ENCODE measurements at places on chromosomes 4 and X.

DNA sequence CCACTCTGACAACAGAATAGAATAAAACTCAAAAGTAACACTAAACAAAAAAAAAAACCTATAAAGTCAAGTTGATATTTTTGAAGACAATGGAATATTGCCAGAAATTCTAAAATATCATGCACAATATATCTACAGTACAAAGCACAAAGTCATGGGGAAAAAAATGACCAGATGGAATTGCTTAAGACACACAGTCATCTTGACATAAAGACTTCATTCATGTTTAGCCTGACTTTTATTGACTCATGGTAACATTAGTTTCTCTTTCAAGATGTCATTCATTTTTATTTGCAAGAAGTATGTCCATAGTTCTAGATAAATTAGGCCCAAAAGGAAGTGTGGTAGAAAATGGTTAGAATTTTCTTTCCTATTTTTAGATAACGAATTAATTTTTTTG lies 259.1 kb downstream of the CAMK2D start:
- peak; percentile 68 for DNase-seq

- peak; percentile 82 for DNase-seq
Measured at GRCh38 chr4:71456841-71457240, 118.0 kb downstream of the SLC4A4 start.

- no peak for DNase-seq
Measured at GRCh38 chr4:86896596-86896995, 4.4 kb upstream of the C4orf36 start.

DNA sequence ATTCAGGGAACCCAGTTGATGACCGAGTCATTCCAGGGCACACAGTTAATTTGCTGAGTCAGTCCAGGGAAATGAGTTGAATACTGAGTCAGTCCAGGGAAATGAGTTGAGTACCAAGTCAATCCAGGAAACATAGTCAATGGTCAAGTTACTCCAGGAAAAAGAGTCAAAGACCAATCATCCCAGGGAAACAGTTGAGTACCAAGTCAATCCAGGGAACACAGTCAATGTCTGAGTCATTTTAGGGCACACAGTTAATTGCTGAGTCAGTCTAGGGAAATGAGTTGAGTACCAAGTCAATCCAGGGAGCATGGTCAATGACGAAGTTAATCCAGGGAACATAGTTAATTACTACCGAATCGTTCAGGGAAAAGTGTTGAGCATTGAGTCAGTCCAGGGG lies 754.4 kb downstream of the NLGN4X start:
- DNase-seq, result no peak

DNA sequence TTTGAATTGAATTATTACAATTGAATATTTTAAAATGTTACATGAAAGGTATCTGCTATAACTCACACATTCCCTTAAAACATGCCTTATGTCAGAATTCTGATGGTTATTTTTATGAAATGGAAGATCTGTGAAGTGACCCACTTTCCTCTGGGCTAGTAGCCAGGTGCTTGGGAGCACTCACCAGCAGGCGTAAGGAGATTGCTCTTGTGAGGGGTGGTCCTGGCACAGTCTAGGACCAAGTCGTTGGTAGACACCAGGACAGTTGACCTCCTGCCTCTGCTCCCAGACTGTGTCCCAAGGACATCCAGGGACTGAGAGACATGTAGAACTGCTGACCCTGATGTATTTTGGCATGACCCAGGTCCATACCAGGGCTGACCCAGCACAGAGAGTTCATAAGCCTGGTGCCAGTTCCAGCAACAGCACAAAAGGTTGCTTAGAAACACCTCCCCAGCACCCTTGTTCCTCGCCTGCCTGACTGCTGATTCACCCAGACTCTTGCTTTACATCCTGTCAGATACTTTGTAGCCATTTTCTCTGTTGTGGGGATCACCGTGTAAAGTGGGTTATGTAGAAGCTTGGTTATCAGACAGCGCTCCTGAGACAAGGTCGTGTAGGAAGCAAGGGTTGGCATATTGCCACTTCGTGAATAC lies 48.5 kb downstream of the NELFA start:
- no peak for DNase-seq

- no peak for DNase-seq
Measured at GRCh38 chr4:167842487-167842886, 249.8 kb upstream of the ANXA10 start.

DNA sequence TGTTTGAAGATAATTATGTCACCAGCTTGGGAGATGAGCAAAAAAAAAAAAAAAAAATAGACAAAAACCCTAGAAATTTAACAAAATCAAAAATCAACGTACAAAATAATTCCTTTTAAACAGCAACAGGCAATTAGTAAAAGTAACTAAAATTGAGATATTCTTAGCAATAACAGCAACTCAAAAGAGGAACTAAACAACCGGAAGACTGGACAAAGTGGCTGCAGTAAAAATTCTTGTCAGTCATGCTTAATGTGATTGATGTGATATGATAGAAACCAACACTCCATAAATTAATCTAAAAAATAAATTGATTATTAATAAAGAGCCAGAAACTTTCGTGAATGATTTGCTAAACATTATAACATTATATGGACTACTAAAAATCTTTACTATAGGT lies 1534.6 kb upstream of the AGA start:
- no peak for DNase-seq

DNA sequence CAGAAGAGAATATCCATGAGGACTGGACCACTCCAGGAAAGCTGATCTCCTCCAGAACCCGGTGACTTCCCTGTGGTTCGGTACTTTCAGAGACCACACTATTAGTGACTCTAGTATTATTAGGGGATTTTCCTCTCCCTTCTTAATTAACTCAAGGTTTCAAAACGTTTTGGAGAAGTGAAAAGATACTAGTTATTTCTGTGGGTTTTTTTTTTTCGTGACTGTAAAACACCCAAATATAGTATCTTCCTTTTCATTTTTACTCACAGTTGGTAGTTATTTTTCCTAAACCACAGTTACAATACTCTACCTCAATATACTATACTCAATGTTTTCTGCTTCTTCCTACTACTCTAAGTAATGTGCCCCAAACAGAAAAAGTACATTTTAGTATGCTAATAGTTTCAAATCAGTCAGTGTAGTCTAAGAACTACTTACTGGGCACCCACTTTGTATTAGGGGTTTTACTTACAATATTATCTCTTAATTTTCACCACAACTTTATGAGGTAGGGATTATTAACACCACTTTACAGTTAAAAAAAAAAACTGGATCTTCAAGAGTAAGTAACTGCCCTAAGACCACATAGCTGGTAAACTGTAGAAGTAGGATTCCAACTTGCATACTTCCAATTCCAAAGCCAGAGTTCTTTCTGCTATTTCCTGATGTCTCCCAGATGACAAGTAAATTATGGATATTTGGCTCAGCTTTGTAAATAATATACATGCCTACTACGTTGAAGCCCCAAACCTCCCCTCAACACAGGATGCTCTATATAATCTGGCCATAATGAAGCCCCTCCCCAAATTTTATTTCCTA lies 45.0 kb downstream of the SLC9A7 start:
- DNase-seq, result no peak

GRCh38 chr4:118586357-118586790 lies 98.8 kb upstream of the METTL14 start:
- DNase-seq, result no peak

- DNase-seq, result no peak
Measured at GRCh38 chrX:95764972-95765451, 919.6 kb upstream of the DIAPH2 start.

DNA sequence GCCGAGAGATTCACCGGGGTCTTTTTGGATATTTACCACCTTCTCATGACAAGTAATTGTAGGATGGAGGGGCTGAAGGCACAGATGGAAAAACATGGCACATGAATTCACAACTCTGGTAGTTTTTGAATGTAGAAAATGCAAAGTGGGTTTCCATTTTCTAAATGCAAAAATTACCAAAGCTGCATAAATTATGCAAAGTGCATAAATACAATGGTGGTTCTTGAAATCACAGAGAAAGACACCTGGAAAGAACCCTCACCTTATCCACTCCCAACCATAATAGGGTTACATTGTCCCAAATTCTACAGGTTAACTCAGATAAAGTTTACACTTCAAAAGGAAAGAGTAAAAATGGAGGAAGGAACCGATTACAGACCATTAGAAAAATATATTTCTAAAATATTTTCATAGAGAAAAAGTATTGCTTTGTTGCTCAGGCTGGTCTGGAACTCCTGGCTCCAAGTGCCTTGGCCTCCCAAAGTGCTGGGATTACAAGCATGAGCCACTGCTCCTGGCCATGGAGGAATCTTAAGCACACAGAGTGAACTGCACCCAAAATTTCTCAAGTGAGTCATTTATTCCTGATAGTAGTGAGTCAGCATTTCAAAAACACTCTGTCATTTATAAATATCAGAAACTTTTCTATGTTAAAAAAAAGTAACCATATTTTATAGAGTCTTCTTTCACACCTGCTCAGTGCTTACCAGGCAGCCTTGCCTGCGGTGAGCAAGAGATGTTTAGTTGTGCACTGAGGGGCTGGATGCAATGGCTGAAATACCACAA lies 101.4 kb downstream of the FIP1L1 start:
- peak; percentile 58 for DNase-seq

DNA sequence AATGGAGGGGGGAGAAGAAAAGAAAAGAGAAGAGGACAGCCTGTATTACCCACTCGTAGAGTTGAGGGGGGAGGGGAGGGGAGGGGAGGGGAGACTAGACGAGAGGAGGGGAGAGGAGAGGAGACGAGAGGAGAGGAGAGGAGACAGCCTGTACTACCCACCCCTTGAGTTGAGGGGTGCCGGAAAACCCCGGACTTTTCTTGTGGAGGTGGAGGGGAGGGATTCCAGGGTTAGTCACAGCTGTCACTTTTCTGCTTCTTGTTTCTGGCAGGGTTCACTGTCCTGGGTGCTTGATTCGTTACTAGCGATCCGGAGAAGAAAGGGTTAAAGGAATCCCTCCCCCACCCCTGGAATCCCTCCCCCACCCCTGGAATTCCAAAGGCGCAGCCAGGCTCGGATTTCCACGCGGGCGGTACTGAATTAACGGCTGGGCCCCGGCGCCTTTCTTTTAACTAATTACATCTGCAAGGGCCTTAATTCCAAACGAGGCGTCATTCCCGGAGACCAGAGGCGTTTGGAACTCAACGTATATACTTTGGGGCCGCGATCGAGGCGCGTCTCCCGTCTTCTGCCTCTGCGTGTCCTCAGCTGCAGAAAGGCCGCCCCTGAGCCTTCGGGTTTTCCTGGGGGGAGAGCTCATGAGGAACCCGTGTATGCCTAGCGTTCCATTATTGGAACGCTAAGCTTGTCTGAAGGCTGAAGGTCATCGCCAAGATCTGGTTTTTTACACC lies 20.1 kb upstream of the CSF2RA start:
- no peak for DNase-seq

Measured in epithelial cell of prostate (primary cell).